ENCODE measurements at places on chromosomes 1 and 21.

DNA sequence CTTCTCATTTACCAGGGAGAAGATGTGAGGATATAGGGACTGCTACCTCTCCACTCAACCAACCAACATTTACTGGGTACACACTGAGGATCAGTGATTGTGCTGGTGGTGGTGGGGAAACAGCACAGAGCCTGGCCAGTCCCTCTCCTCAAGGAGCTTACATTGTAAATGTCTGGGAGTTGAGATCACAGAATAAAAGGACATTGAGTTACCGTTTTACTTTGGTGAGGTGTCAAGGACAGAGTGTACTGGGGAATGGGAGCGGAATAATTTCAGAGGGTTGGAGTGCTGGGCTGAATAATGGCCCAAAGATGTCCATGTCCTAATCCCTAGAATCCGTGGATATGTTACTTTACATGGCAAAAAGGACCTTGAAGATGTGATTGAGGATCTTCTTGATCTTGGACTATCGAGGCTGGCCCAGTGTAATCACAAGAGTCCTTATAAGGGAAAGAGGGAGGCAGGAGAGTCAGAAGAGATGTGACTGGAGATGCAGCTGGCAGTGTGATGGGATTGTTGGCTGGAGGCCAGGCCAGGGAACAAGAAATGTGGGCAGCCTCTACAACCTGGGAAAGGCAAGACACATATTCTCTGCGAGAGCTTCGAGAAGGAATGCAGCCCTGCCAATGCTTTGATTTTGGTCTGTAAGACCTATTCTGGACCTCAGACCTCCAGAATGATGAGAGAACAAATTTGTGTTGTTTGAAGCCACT lies 26.6 kb upstream of the RWDD3 start:
- DNase-seq = no peak

DNA sequence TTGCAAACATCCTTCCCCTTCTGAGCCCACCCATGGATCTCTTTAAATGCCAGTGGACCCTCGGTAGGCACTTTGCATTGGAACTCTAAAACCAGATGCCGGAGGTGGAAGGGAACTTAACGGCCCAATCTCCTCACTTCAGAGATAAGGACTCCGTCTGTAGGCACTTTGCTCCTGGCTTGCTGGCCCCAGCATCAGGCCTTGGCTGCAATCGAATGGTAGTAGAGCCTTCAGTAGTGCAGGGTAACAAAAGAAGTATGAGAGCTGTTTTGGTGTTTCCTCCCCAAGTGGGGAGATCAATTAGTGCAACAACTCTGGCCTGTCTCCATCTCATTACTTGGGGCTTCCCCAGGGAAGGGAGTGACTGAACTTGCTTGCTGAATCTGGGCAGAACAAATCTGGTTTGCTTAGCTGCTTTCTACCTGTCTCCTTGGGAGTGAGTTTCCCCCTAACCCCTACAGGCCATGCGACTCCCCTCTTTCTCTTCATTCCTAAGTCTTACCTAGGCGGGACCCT lies 70.8 kb downstream of the TENT5C start:
- no peak for DNase-seq

- DNase-seq = no peak
Observed at GRCh38 chr21:31599563-31599962, 59.9 kb upstream of the SOD1 start.

GRCh38 chr1:64129701-64130100 lies 73.7 kb upstream of the UBE2U start:
- DNase-seq = no peak
